ENCODE measurements at places on chromosomes 7 and 10.

DNA sequence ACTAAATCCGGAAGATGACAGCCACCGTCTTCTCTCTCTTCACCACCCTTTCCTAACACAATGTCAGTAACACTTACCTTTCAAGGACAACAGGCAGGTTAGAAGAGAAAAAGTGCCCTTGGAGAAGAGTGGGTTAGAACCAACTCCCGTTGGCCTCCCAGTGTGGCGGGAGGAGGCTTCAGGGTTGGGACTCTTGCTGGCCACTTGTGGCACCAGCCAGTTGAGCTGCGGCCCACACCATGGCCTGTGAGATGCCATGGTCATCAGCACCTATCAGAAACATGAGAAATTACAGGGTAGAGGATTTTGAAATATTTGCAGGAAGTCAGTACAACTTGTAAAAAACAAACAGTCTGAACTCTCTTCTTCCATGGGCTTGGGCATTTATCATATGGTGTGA is 93.8 kb downstream of the MKI67 start:
- DNase-seq: no peak

DNA sequence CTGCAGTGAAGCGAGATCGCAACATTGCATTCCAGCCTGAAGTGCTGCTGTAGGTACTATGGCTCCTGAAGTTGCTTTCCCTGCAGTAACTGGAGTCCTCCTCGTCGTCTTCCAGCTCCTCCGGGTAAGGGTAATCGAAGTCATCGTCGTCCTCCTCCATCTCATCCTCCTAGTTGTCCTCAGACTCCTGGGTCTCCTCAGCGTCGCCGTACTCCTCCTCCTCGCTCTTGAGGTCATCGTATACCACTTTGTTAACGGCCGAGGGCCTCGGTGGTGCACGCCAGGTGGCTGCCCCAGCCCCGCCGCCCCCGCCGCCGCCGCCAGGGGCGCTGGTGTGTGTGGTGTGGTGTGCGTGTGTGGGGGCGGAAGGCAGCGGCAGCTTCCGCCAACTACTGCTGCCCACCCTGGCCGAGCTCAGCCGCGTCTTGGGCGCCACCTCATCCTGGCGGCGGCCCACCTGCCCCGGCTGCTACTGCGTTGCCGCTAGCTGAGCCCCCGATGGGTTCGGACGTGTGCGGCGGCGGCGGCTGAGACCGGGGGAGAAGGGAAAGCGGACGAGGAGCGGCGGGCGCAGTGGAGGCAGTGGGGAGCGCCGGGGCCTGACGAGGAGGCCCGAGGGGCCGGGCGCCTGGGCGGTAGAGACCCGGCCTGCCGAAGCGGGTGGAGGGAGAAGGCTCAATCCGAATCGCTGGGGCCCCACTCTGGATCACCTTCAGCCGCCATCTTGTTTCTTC is 11.8 kb upstream of the ACBD5 start:
- peak; percentile 84 for DNase-seq

DNA sequence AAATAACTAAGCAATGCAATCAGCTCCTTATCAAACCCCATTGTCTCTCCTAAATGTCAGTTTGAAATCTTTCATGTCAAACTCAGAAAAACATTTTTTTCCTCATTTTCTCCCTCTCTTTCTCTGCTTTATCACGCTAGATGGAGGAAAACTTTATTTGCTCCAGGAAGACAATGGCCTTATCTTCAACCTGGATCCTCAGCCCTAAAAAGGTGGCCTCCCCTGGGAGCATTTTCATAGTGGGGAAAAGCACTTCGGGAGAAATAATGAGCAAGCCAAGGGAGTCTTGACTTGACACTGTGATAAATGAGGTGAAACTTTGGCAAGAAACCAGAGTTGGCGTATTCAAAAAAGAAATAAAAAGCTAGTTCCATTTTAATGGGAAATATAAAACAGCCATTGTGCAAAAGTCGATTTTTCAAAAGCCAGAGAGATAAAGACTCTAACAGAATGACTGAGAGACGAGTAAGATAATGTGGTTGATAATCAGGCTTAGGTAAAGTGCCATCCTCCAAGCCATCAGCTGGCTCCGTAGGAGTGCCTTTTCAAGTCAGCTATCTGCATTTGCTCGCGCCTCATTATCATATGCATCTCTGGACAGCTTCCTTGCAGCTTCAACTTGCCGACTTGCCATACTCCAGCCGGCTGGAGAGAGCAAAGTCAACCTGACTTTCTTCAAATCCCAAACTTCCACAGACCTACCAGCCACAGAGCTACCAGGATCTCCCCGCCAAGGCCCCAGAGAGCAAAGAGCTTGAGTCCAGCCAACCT is 19.9 kb downstream of the HABP2 start:
- no peak for DNase-seq

GRCh38 chr7:2104107-2104710 is 128.5 kb downstream of the MAD1L1 start:
- peak; percentile 88 for DNase-seq

DNA sequence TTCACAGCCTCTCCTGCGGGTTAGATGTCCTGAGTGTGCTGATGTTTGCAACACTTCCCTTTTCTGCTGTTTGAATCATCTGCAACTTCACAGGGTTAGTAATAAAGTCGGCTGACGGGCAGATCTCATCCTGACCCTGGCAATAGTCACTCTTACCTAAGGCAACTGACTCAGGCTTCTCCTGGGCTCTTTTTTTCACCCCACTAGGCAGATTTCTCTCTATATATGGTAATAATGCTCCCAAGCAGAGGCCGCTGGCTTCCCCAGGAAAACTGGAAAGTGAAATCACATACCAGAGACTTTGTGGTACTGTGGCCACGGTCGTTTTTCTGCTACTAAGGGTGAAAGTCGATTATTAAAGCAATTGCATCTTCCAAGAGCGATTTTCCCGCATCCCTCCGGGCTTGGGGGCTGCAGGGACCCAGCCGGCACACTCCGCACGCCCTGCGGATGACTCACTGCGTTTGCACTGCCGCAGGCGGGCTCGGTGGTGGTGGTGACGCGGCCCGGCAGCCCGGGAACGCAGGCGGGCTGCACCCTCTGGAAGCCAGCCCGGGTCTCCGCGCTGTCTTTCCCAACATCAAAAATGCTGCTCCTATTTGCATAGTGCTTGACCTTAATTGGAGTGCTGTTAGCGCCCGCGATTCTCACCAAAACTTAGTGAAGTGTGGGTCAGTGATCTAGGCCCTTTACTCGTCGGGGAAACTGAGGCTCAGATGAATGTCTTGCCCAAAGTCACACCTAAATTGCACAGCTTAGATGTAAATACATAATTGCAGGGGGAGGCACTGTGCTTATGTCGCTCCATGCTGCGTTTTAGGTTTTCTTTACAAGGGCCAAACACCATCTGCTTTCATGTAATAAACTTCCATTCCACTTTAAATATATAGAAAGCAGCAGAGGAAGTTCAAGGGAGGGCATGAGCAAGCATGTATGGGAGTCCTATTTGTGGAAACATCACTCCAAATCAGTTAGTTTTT is 47.6 kb upstream of the ITGB1 start:
- DNase-seq: peak; percentile 76

GRCh38 chr10:26829810-26830515 is 30.8 kb downstream of the ABI1 start:
- no peak for DNase-seq

- no peak for DNase-seq
Measured at GRCh38 chr10:89371987-89372386, 5.9 kb upstream of the IFIT1B start.

GRCh38 chr7:130481898-130482297 is 10.0 kb upstream of the MEST start:
- DNase-seq: peak; percentile 70

GRCh38 chr7:43649755-43650274 is 66.9 kb downstream of the STK17A start:
- no peak for DNase-seq

GRCh38 chr7:82539969-82540368 is 96.4 kb upstream of the CACNA2D1 start:
- no peak for DNase-seq

DNA sequence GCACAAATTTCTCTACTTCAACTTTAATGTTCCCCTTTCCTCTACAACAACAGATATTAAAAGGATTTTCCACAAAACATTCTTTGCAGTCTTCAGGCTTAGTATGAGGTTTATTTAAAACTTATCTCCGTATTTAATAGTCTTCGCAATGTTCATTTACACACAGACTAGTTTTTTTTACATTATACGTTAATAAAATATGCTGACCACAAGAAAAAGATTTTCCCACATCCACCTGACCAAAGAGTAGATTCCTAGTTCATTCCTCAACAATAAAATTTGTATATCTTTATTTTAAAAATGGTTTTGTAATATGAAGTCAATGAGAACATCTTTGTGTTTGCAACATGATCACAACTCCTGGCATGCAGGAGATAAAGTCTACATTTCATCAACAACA is 42.4 kb downstream of the POT1 start:
- DNase-seq: no peak

GRCh38 chr10:92291616-92291865 is 574 bp downstream of the MARCHF5 start:
- DNase-seq: no peak

DNA sequence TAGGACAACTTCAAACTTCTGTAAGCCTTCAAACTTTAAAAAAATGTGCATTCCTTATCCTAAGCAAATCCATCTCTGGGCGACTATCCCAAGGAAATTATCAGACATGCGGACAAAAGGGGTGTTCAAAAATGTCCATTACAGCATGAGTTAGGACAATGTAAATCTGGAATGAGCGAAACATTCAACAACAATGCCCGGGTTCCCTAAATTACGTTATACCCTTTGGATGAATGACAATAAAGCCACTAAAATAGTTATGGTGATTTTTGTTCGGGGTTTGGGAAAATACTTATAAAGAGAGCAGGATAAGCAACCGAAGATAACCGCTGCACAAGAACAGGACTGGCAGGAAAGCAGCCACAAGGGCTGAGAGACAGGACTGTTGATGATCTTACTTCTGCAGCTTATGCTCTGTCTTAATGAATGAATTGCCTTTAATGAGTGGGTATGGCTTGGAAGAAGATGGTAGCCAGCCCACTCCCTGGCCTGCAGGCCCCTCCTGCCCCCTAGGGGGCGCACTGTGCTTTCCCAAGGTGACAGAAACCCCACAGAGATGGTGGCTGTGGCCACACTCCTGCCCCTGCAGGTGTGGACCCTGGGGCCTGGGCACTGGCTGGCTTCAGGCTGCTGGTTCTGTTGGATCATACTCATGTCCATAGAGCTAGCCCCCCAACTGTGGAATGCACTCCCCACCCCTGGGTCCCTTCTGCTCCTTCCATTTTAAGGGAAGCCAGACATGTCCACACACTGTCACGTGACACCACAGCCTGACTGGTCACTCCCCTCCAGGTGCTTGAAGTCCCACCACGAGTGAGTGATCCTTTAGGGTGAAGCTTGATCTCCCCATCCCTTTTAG is 45.0 kb downstream of the ZCCHC24 start:
- DNase-seq: no peak

- DNase-seq: no peak
Measured at GRCh38 chr10:70162892-70163201, 7.5 kb downstream of the SAR1A start.

DNA sequence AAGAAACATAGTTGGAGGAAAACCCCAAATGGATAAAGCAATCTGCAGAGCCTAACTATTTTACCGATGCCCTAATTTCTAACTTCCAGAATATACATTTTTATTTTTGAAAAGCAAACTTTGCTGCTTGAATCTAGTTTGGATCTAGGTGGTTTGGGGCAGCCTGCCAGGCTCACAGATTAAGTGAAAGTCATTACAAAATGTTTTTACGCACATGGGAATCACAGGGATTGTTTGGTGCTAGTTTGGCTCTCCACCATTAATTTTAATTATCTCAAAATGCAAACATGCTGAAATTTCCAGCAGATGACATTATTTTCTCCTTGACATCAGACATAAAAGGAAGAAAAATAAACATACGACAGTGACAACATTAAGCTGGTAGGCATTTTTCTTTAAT is 166.7 kb upstream of the INHBA start:
- DNase-seq: no peak

- no peak for DNase-seq
Measured at GRCh38 chr7:85479918-85480643, 293.2 kb upstream of the SEMA3D start.

DNA sequence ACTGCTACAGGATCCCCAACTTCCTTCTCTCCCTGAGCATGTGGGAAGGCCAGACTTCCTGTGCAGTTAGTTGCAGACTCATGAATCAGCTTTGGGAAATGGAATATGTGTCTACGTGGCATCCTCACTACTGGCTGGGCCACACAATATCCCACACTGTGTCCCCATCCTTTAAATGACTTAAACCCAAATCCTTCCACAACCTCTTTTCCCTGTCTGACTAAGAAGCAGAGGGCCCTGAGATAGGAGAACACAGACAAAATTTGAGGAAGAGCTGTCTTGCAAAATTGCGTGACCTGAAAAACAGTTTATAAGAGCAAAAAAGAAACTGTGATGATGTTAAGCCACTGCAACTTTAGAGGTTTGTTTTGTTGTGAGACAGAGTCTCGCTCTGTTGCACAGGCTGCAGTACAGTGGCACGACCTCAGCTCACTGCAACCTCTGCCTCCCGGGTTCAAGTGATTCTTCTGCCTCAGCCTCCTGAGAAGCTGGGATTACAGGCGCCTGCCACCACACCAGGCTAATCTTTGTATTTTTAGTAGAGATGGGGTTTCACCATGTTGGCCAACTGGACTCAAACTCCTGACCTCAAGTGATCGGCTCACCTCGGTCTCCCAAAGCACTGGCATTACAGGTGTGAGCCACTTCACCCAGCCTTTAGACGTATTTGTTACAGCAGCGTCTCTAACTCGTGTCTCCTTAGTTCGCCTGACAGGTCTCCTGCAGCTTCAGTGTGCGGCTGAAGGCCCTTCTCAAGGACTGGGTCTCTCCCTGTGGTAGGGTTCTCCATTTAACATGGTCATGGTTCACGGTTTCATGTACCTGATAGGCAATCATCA is 46.9 kb upstream of the SFMBT2 start:
- DNase-seq: no peak

GRCh38 chr10:24866604-24867583 is 85.5 kb downstream of the PRTFDC1 start:
- DNase-seq: no peak

- DNase-seq: no peak
Measured at GRCh38 chr10:35579726-35580422, 25.3 kb upstream of the GJD4 start.

GRCh38 chr7:93574646-93575554 is at the start of gene CALCR:
Gene CALCR, minus strand, starts transcription at chr7:93574724. Its CDS starts 87,743 bp downstream, at chr7:93486981.
- DNase-seq: peak; percentile 45

DNA sequence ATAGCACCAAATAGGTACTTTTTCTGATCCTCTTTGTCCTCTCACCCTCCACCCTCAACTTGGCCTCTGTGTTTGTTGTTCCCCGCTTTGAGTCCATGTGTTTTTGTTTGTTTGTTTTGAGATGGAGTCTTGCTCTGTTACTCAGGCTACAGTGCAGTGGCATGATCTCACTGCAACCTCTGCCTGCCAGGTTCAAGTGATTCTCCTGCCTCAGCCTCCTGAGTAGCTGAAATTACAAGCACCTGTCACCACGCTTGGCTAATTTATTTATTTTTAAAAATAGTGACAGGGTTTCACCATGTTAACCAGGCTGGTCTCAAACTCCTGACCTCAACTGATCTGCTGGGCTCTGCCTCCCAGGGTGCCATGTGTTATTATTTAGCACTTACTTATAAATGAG is 5.3 kb downstream of the ZNF273 start:
- DNase-seq: no peak

Data from left hindlimb (tissue), 1 donor.